ENCODE measurements at places on chromosomes 13 and 19.

GRCh38 chr13:25170554-25171111, 1.5 kb downstream of the AMER2 start:
- no peak for DNase-seq

- no peak for DNase-seq
These were observed 427.2 kb downstream of the COG6 start for GRCh38 chr13:40082639-40083038.

DNA sequence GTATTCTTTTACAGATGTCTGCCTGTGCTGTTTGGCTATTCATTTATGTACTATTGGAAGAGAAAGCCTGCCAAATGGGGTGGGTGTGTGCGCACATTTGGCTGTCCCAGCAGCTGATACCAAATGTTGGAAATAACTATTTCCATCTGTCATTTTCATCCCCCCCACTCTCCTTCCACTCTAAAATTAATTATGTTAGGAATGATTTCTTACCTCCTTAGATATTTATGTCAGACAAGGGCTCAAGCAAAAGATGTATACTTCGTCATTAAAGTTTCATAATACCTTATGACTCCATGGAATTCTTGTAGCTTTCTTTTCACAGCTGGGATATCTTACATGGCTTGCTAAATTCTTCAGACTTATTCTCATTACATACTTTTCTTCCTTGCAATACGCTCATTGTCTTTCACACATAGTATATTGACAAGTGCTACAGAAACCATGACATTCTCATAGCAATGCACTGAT, 18.6 kb downstream of the ITM2B start:
- DNase-seq: no peak

DNA sequence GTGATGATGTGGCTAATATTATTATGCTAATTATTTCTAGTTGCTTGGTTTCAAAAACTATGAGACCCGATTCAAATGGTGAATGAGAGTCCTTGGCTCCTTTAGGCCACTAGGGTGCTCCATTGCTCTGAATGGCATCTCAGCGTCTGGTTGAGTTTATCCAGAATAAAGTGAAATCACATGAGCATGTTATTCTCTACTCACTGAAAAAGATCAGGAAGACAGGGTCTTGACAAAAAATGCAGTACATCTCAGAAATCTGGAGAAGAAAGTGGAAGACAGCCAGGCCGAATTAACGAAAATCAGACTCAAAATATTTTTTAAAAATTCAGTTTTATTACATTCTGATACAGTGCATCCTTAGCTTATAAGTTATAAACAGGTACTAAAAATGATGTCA, 516.2 kb downstream of the MYO16 start:
- no peak for DNase-seq

GRCh38 chr19:58554494-58555368, at the start of gene CHMP2A:
CHMP2A (minus strand) TSS chr19:58555105; CDS start chr19:58554212, 893 bp downstream.
- DNase-seq: peak; percentile 96

GRCh38 chr13:61275251-61275650, 140.4 kb downstream of the PCDH20 start:
- DNase-seq: no peak

- DNase-seq: no peak
These were observed 56.2 kb downstream of the TRPM4 start for GRCh38 chr19:49213791-49214190.

DNA sequence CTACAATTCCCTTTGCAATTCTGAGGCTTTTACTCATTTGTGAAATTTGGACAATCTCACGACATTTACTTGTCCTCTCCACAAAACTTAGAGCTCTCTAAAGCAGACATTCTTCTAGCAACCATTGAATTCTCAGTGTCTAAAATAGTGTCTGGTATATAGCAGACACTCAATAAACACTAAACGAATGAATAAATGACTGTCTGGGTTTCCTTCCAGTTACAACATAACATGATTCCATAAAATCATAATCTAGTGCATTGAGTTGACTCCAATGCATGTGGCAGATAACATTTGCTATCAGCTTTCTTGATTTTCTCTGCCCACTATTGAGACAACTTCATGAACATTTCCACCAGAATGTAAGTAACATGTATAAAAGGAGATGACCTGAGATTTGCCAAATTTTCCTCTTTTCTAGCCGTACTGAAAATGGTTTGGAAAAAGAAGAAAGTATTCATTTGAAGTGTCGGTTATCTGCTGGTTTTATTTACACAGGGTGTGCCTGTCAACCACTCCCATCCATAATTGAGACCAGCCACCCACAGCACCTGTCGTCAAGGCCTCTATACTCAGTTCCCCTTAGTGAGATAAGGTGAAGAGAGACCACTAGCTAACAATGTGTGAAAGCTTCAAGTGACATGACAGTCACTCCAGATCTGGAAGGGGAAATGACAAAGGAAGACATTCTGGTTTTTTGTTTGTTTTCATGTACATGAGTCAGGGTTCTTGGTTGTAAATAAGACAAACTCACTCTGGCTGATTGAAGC, 4.8 kb upstream of the SERP2 start:
- no peak for DNase-seq

DNA sequence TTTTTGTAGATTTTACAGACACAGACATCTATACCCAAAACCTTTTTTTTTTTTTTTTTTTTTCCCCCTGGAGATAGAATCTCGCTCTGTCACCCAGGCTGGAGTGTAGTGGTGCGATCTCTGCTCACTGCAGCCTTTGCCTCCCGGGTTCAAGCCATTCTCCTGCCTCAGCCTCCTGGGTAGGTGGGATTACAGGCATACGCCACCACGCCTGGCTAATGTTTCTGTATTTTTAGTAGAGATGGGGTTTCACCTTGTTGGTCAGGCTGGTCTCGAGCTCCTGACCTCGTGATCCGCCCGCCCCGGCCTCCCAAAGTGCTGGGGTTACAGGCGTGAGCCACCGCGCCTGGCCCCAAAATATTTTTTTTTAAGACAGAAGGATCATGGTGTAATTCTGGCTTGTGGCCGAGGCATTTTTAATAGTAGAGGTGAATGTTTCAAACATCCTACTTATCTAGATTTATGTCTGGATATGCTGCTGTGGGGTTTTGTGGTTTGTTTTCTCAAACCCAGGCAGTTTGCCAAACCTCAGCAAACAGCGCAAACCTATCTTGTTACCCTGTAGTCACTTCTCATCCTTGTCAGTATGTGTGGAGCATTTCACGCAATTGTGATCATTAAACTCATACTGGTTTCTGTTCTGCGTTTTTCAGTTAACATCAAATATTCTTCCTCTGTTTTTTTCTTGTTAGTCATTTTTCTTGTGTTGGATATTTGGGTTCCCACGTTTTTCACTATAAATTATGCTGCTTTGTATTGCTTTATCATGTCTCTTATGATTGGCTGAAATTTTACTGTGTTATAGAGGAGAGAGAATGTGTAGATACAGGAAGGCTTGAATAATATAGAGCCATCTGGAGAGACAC, 36.2 kb upstream of the GARRE1 start:
- DNase-seq: peak; percentile 41

DNA sequence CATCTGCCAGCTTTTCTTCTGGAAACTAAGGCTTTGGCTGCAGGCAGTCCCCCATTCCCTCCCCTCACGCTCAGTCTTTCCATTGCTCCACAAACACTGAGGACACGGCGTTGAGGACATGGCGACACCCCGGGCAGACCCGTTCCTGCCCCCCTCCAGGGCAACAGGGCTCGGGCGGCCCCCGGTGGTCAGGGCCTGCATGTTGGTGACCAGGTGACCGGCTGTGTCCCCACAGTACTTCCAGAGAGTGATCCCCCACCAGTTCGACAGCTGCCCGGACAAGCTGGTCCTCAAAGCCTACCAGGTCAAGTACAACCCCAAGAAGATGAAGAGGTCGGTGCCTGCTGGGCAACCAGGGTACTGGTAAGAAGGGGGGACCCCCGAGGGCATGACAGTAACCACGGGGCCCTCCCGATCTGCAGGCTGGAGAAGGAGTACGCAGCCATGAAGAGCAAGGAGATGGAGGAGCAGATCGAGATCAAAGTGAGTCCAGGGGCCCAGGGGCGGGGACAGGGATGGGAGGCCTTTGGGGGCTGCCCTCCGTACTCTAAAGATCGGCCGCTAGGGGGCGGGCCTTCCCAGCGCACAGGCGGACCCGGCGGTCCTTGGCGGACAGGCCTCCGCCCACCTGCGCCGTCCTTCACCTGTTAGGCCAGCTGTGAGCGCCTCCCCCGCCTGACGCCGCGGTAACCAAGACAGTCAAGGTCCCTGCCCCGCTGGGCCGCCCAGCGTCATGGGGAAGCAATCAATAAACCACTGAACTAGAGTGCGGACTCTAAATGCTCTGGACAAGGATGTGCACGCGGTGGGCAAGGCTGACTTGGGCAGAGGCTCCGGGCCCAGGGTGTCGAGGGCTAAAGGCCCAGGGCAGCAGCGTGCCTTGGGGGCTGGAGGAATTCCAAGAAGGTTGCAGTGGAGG, 21.1 kb downstream of the PRR36 start:
- no peak for DNase-seq

DNA sequence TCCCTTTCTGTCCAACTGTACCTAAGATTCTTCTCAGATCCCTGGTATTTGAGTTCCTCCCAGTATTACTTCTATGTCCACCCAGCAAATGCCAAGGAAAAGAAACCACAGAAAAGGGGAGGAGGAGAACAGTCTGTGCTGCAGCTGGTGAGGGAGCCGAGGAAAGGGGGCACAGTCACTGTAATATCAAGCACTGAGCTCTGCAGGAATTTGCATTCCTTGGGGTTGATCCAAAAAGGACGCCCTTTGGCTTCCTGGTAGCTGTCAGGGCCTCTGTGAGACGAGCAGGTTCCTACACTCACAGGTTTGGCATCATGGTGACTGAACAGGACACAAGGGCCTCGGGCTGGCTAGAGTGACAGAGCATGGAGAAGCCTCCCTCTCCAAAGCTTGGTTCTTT, 273.4 kb downstream of the NHLRC3 start:
- DNase-seq: no peak

DNA sequence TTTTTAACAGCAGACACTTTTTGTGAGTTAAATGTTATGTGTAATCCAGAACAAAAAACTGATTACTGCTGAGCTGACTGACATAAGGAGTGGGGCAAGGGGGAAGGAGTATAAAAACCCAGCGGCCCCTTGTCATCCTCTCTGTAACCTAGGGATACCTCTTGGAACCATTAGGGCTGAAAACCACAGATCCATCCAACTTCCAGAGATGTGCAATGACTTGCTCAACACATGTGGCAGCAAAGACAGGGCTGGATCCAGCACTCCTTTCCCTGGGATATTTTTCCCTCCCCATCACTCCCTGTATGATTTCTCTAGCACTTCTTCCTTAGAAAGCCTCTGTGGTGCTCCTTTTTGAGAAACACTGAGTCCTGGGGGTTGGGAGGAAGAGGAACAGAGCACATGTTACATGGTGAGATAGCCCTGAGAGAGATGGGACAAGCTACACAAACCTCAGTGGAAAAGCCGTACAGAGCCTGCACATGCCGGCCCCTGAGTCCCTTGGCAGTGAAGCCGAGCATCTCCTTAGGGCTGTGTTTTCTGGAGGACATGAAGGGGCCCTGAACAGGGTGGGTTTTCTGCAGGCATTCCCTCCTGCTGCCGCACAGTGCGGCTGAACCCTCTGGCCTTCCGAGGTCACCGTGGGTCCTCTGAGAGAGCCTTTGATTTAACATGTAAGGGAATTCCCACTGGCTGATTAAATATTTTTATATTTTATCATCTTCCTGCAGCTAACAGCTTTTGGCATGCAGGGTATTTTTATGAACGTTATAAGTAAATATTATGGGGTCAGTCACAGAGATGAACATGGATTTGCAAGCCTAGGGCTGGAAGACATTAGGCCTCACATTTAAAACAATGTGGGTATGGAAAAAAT, 219.9 kb downstream of the COG6 start:
- no peak for DNase-seq

DNA sequence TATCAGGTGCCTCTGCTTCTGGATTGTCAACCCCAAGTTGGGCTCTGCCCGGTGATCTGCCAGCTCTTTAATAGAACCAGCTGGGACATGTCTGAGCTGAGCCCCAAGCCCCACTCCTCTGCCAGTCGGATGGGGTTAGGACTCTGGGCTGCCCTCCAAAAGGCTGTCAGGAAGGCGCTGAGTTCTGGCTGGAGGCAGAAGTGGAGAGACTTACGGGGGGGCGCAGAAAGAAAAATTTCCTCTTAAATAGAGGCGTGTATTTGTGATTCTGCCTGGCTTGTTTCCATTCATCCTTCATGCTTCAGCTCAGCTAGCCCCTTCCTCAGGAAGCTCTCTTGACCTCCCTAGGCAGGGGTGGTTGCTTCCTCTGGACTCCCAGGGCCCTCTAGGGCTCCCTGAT, 985 bp upstream of the KCNK6 start:
- no peak for DNase-seq

DNA sequence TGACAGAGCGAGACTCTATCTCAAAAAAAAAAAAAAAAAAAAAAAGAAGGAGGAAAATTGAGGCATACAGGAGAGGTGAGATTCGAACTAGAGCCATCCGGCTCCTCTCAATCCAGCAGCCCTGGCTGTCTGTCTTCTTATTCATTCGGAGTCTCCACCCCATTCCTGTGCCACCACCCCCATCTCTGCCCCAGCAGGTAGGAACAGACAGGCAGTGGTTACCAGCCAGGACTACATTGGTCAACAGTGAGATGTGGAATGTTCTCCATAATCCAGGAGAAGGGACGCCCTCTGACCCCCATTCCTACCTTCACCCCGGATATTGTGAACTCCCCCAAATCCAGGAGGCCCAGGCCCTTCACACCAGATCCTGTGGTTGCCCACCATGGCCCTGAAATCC, 6.6 kb upstream of the S1PR2 start:
- no peak for DNase-seq

- DNase-seq: no peak
These were observed 1.0 kb downstream of the KLF1 start for GRCh38 chr19:12885749-12886650.

DNA sequence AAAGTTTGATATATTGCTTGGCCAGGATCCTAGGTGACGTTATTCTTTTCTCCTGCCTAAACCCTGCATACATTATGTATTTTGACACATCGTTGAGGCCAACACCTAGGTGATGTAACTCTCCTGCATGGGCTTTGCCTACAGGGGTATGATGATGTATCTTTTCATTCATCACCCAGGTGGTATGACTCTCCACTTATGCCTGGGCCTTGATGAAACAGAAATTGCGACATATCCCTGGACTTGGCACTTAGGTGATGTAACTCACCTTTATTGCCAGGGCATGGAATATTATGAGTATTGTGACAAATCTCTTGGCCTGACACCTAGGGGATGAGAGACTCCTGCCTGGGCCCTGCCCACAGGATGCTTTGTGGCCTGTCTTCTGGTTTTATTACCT, 18.5 kb upstream of the ZNF681 start:
- no peak for DNase-seq

GRCh38 chr13:39655041-39655568, 357 bp upstream of the COG6 start:
- DNase-seq: no peak

- DNase-seq: no peak
These were observed 6.4 kb upstream of the NFIC start for GRCh38 chr19:3359919-3360420.

DNA sequence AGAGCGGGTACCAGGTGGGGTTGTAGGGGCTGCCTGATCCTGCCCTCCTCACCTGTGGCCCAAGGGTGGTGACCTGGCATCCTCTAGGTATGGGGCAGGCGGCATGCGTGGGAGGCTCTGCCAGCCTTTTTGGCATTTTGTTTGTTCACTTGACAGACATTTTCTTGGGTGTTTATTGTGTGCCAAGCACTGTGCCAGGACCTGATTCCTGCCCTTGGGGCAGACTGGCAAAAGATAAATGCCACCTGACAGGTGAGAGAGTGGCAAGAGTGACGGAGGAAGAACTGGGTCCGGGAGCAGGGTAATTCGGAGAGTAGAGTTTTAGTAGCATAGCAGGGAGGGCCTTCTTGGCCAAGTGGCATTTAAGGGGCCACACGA, 6.0 kb downstream of the RAB11B start:
- no peak for DNase-seq

Measured in stimulated activated CD8-positive, alpha-beta memory T cell treated with anti-CD3 and anti-CD28 coated beads, Interleukin-15, amount 100 ng/mL, for 4 hours (primary cell).